Activated CD8-positive, alpha-beta T cell treated with anti-CD3 and anti-CD28 coated beads for 36 hours (primary cell): ENCODE measurements at places on chromosomes 13 and 19.
A peak's percentile ranks its signal among the peaks of the same experiment; 100 is the strongest.

DNA sequence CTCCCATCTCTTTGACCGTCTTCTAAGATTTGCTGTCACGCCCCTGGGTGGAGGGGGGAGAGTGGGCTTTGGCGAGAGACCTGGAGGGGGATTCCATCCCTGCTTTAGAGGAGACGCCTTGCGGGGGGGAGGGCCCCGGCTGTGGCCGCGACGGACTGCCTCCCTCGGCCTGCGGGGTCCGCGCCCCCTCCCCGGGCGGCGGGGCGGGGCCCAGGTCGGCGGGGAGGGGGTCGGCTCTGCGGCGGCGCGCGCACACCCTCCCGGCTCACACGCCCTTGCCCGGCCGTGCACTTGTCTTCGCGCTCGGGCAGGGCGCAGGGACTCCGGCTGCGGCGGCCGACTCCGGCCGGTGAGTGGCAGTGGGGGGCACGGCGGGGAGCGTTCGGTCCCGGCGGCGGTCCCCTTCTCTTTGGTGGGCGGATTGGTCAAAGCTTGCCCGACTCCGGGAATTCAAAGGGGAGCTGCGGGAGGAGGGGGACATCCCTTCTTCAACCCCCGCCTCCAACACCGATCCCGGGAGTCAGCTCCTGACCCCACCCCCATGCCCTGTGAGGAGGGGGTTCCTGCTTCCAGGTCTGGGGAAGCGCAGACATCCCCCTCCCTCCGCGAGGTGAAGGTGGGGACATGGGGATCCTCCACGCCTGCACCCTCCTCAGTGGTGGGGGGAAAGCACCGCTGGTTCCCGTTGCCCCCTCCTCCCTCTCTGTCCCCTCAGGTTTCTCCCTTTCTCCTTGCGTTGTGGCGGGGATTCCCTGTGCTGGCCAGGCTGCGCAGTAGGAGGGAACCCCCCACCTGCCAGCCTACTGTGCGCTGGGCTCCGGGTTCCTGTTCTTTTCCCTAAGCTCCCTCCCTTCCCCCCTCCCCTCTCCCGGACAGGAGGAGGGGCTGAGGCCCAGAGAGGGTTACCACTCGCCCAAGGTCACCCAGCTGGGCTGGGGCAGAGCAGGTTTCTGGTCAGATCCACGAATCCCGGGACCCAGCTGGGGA lies 14.6 kb upstream of the KCNN1 start:
- H3K4me1 ChIP-seq = peaks cover 40% of the 10 kb centered on the region
- H3K27me3 ChIP-seq = peaks cover 44% of the 10 kb centered on the region
- H3K27ac ChIP-seq = no peak overlapping the region

DNA sequence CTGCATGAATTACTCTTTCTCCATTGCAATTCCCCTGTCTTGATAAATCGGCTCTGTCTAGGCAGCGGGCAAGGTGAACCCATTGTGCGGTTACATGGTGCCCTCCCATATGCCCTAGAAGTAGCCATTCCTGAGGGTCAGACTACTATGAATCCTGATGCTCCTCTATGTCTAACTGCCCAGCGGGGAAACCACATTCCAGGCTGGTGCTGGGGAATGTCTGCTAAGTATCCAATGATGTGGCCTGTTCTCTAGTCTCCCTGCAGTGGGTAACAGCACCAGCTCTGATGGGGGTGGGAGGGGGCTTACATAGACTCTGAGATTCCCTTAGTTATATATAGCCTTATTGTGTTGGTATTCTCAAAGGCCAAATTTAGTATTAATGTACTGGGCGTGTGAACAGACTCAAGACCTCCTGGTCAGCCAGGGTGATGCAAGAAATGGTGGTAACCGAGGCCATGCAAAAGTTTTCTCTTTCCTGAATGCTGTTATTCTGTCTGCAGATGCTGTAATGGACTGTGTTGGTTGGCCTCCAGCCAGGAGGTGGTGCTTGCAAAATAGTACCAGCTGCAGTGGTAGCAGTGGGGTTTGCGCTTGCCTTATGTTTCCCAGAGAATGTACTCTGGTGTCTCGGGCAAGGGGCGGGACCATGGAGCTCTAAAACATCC lies 564.8 kb upstream of the SLITRK1 start:
- H3K27ac ChIP-seq = no peak overlapping the region
- no peak for DNase-seq
- no peaks in the 10 kb centered on the region for H3K4me1 ChIP-seq
- H3K36me3 ChIP-seq = no peaks in the 10 kb centered on the region
- H3K27me3 ChIP-seq = no peaks in the 10 kb centered on the region

GRCh38 chr13:93670866-93671265 lies 444.3 kb downstream of the GPC6 start:
- no peaks in the 10 kb centered on the region for H3K4me1 ChIP-seq
- no peaks in the 10 kb centered on the region for H3K27me3 ChIP-seq
- no peak overlapping the region for H3K4me3 ChIP-seq
- no peak for DNase-seq

DNA sequence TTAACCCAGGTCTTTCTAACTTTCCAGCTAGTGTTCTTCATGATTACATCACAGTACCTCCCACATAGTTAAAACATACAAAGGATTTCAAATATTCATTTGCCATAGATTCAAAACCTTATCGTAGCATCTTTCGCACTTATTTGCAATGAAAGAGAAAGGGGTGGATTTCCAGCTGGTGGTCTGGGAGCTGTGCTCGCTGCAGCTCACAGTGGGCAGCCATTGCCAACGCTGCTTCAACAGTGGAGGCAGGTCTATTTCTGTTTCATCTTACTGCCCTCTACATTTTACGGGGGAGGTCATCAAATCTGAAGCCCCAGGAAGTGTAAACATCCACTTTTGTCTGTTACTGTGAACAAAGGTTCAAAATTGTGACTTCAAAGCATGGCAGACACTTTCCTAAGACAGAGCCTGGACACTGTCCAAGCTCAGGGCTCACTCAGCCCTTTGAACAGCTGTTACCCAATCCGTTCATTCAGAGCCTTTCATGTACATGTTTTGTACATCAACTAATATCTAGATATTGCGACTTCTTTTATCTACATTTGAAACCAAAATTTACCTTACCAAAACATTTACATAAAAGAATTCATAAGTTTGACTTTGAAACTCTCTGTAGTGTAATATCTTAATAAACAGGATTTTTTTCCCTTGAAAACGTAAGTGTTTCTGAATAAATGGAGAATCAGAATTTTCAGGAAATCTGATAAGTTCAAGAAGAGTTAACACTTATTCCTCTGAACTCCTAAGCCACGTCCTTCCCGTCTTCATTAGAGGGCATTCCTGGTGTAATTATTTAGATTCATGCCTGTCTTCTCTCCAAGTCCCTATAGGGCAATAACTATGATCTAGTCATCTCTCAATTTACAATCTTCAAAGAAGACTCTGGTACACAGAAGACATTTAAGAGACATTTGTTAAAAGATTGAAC lies 25.1 kb downstream of the STARD13 start:
- peaks cover 1% of the 10 kb centered on the region for H3K27me3 ChIP-seq
- no peak overlapping the region for H3K4me3 ChIP-seq
- no peak for DNase-seq
- H3K4me1 ChIP-seq = no peaks in the 10 kb centered on the region

DNA sequence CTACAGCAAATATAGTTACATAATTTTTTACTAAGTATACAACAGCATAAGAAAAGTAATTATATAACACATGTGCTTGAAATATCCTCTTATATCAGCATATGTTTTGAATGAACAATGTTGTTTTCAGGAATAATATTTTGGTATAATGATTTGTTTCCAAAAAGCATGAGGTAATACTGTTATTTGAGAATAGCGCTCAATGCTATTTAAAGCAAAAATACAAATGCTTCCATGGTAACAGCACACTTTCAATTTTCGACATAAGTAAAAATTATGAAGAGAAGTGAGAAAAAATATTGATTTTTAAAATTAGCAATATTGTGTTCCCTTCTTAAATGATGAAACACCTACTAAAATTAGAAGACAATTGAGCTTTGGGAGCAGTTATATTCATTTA lies 715.9 kb upstream of the ATXN8OS start:
- no peak overlapping the region for H3K27ac ChIP-seq
- no peak for DNase-seq
- H3K4me3 ChIP-seq = no peak overlapping the region
- no peaks in the 10 kb centered on the region for H3K4me1 ChIP-seq
- H3K27me3 ChIP-seq = no peaks in the 10 kb centered on the region
- H3K36me3 ChIP-seq = no peaks in the 10 kb centered on the region

GRCh38 chr19:17184371-17184841 lies 30.8 kb upstream of the USE1 start:
- peak overlapping the region; percentile 97 for H3K27ac ChIP-seq
- peak overlapping the region; percentile 72 for H3K4me3 ChIP-seq
- H3K36me3 ChIP-seq = peaks cover 36% of the 10 kb centered on the region
- H3K27me3 ChIP-seq = no peaks in the 10 kb centered on the region
- peak; percentile 72 for DNase-seq

- no peak for DNase-seq
- no peak overlapping the region for H3K27ac ChIP-seq
- H3K27me3 ChIP-seq = no peaks in the 10 kb centered on the region
- H3K4me1 ChIP-seq = no peaks in the 10 kb centered on the region
- H3K36me3 ChIP-seq = no peaks in the 10 kb centered on the region
Measured at GRCh38 chr19:48311384-48311783, 14.0 kb upstream of the EMP3 start.

GRCh38 chr13:52012512-52012836 lies 276 bp downstream of the ALG11 start:
- peak overlapping the region; percentile 94 for H3K27ac ChIP-seq

- no peaks in the 10 kb centered on the region for H3K4me1 ChIP-seq
- no peak for DNase-seq
- no peaks in the 10 kb centered on the region for H3K36me3 ChIP-seq
Measured at GRCh38 chr13:68257111-68257842, 1027.1 kb upstream of the PCDH9 start.

DNA sequence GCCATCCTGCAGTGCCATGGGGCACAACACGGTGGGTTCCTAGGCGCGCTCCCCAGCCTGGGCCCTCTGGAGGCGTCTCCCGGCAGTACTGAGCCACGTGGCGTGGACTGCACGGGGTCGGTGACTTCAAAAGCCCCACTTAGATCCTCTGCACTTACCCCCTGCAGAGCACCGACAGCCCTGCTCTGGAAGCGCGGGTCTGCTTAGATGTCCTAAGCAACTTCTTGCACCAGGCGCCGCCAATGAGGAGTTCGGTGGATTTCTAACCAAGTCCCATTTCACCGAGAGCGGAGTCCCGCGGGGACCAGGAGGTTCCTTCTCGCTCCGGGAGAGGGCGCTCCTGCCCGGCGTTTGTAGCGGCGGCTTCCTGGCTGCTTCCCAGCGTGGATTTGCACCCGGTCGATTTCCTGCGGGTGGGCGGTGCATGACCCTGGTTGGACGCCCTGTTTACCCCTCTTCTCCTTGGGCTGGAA lies 25.2 kb upstream of the ZNF845 start:
- no peaks in the 10 kb centered on the region for H3K4me1 ChIP-seq
- H3K4me3 ChIP-seq = no peak overlapping the region
- peak; percentile 34 for DNase-seq

GRCh38 chr19:5927441-5927821 lies 13.4 kb downstream of the CAPS start:
- H3K27me3 ChIP-seq = no peaks in the 10 kb centered on the region
- H3K4me1 ChIP-seq = no peaks in the 10 kb centered on the region
- no peak overlapping the region for H3K4me3 ChIP-seq
- H3K36me3 ChIP-seq = peaks cover 28% of the 10 kb centered on the region
- no peak overlapping the region for H3K27ac ChIP-seq
- no peak for DNase-seq

DNA sequence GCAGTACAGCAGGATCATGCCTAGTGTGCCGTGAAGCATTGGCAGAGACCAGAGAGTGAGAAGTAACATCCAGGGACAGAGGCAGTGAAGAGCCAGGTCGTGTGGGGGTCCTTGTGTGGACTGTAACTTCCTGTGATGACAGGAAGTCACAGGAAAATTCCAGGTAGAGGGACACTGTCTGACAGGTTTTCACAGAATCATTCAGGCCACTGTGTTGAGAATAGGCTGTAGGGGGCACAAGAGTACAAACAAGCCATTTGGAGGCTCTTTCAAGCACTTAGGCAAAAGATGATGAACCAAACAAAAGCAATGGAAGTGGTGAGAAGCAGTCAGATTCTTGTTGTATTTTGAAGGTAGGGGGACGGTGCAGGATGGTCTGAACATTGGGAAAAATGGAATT lies 46.4 kb downstream of the N4BP2L1 start:
- H3K4me3 ChIP-seq = no peak overlapping the region
- peaks cover 4% of the 10 kb centered on the region for H3K36me3 ChIP-seq
- H3K27me3 ChIP-seq = no peaks in the 10 kb centered on the region
- DNase-seq = peak; percentile 9
- no peak overlapping the region for H3K27ac ChIP-seq
- H3K4me1 ChIP-seq = no peaks in the 10 kb centered on the region

DNA sequence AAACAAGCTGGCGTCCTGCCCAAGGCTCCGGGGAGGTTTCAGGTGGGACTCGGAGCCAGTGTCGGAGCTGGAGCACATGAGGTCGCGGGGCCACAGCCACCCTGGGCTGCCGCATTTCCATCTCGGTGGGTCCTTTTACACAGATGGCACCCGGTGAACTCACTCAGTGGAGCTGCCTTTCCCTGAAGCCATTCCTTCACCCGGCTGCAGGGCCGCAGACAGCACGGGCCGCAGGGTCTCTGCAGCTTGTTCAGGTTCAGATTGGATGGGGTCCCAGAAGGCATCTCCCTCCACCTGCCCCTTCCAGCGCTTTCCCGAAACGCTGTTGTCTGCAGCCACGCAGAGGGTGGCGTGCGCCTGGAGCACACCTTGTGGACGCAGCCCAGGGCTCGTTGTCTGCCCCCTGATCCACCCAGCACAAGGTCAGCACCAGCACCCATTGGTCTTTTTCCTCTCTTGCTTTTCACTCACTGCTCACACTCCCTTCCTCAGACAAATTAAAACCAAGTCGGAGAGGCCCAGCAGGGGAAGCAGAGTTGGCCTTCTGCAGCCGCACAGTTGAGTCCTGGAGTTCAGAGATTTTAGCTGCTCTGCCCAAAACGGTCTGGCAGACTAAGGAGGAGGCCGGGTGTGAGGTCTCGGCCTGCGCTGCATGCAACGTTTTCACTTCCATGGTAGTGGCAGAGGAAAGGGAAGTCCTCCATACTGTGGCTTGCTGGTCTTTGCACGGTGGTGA lies 18.1 kb downstream of the MCF2L start:
- no peak overlapping the region for H3K27ac ChIP-seq
- no peaks in the 10 kb centered on the region for H3K27me3 ChIP-seq
- H3K4me1 ChIP-seq = no peaks in the 10 kb centered on the region

- peaks cover 2% of the 10 kb centered on the region for H3K27me3 ChIP-seq
- DNase-seq = no peak
- no peak overlapping the region for H3K27ac ChIP-seq
- no peak overlapping the region for H3K4me3 ChIP-seq
- H3K36me3 ChIP-seq = no peaks in the 10 kb centered on the region
- no peaks in the 10 kb centered on the region for H3K4me1 ChIP-seq
Measured at GRCh38 chr19:2865334-2866100, 1.6 kb upstream of the ZNF556 start.

DNA sequence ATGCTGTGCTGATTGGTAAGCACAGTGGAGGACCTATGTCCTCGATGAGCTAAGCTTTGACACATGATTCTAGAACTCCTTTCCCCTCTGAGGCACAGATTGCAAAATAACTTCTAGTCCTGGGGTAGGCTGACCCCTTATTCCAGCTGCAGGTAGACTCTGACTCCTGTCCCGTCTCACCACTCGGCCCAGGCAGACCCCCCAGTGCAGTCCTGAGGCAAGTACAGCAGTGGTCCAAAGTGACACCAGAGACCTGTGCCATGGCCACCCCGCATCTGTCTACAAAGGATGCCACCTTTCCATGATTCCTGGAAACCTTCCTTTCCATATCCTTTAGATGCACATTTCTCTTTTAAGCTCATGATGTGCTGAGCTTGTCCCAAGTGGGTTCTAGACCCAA lies 482.5 kb downstream of the ZNF536 start:
- H3K4me1 ChIP-seq = no peaks in the 10 kb centered on the region
- no peak for DNase-seq
- no peaks in the 10 kb centered on the region for H3K27me3 ChIP-seq
- no peak overlapping the region for H3K4me3 ChIP-seq
- no peak overlapping the region for H3K27ac ChIP-seq
- H3K36me3 ChIP-seq = no peaks in the 10 kb centered on the region
